ENCODE measurements at places on chromosomes 5 and 9.
A peak's percentile ranks its signal among the peaks of the same experiment; 100 is the strongest.

DNA sequence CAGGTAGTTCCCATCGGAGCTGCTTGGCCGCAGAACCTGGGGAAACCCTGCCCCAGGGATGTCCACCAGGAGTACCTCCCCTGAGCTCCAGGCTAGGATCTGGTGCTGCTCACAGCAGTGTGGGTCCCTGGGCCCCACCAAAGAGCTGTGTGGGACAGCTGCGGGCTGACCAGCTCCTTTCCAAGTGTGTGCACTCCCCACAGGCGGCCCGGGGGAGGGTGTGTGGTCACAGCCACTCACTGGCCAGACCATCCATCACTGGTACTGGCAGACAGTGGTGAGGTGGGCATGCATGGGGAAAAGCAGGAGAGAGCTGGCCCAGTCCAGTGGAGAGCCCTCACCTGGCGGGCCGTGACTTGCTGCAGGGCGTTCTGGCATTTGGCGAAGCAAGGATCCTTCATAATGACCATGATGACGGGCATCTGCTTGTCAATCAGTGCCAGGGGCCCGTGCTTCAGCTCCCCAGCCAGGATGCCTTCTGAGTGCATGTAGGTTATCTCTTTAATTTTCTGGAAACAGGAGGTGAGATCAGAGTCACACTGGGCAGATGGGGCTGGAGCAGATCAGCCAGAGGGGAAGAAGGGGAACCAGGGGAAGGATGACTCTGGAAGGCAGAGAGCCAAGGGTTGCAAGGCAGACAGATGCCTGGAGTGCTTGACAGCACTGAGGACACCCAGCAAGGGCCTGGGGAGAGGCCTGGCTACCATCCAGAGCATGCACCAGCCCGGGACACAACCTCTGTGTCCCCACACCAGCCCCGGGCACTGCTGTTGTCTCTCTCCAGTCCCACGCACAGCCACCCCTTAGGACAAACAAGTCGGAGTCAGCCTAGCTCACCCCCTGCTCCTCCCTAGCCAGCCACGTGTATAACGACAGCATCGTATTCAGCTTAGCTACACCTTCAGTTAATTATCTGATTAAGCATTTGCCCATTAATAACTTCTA lies 12.8 kb upstream of the MAPK9 start:
- no peak for DNase-seq

DNA sequence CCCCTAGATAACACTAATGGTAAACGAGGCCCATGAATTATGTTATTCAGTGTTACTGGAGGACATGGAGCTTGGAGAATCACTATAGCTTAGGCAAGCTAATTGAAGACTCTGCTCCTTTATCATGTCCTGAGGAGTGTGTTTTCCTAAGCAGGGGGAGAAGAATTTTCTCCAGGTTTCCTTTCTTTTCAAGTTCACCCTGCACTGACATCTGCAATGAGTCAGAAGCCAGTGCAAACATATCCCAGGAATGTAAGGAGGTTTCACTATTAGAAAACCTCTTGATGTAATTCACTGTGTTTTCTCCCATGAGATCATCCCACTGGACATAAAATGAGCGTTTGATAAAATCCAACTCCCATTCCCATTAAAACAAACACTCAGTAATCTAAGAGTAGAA lies 75.6 kb downstream of the DMRT2 start:
- no peak for DNase-seq

DNA sequence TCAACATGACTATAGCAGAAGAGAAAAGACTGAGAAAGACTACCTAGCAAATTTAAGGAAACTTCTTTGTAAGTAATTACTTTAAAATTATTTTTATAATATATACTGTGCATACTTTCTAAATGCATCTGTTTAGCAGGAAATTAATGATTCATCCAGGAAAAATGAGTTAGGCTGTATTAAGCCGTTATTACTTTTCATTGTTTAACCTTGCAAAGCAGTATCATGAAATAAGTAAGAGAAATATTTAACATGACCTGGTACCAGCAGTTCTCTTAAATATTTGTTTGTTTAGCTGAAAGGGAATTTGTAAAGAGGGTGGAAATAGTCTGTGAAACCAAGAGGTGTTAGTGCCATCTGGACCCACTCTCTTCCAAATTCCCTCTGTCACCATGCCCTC lies 175.0 kb downstream of the GNAQ start:
- DNase-seq: no peak

DNA sequence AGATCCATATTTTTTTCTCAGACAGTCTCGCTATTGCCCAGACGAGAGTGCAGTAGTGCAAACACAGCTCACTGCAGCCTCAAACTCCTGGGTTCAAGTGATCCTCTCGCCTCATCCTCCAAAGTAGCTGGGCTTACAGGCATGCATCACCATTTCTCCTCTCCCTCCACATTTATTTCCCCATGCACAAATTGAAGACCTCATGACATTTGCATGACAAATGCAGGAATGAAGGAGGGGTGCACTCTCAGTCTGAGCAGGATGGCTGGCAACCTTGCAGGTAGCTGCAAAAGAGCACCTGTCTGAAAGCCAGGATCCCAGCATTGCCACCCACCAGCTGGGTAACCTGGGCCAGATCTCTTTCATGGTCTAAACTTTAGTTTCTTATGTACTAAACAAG lies 111.2 kb downstream of the SH3TC2 start:
- no peak for DNase-seq

GRCh38 chr5:45252978-45253377 lies 443.2 kb downstream of the HCN1 start:
- no peak for DNase-seq

- DNase-seq: no peak
Measured at GRCh38 chr5:51566953-51567352, 183.7 kb downstream of the ISL1 start.

DNA sequence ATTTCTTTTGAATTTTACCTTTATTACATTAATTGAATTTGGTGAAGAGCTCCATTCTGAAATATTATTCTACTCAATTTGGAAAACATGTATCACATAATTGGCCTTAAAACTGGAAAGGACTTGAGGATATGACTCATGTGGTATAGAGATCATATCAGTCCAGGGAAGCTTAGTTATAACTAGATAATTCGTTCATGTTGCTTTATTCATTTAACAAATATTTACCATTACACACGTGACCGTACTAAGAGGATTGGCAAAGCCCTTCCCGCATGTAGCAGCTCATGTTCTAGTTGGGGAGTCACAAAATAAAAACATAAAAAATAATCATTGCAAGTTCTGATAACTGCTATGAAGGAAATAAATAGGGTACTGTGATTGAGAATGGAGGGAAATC lies 1816.5 kb downstream of the MAT2B start:
- DNase-seq: no peak

- DNase-seq: no peak
Measured at GRCh38 chr5:23451156-23451555, 56.3 kb upstream of the PRDM9 start.

GRCh38 chr5:74430631-74431289 lies 209.8 kb downstream of the ENC1 start:
- DNase-seq: no peak

DNA sequence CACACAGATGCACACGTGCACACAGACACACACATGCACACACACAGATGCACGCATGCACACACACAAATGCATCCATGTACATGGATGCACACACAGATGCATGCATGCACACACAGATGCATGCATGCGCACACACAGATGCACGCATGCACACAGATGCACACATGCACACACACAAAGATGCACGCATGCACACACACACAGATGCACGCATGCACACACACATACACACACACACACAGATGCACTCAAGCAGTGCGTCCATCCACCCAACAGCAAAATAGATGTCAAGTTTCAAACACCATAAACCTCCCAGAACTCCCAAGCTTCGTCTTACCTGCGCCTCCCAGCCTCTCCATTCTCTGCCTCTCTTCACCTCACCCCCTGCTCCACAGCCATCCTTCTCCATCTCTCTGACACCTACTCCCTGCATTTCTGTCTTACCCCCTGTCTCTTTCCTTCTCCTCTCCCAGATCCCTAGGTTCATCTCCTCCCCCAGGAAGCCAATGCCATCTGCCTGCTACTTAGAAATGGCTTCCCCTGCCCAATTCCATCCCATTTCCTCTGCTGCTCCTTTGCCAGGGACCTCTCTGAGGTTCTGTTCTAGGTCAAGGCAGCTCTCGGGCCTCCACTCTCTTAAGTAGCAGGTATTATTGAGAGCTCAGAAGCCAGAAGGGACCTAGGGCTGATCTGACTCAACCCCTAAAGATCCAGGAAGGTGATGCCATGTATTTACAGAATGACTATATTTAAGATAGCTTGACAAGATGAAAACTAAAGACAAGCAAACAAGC lies 297.2 kb downstream of the MED10 start:
- DNase-seq: no peak

DNA sequence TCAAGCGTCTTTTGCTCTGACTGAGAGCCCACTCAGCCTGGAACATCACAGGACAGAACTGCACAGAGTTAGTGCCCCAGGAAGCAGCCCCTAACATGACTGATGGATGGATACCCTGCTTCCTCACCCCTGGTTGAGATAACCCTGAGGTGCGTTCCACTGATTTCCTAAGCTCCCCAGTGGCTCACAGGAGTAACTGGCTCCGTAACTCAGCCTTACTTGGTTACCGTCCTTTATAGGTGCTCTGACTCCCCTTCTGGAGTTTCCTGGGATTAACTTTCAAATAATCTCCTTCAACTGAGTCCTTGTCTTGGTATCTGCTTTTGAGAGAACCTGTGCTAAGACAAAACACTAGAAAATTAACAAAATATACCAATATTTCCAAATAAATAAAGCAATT lies 449.5 kb downstream of the AGTPBP1 start:
- DNase-seq: no peak

- DNase-seq: no peak
Measured at GRCh38 chr9:126157826-126158587, 168.6 kb upstream of the MVB12B start.

DNA sequence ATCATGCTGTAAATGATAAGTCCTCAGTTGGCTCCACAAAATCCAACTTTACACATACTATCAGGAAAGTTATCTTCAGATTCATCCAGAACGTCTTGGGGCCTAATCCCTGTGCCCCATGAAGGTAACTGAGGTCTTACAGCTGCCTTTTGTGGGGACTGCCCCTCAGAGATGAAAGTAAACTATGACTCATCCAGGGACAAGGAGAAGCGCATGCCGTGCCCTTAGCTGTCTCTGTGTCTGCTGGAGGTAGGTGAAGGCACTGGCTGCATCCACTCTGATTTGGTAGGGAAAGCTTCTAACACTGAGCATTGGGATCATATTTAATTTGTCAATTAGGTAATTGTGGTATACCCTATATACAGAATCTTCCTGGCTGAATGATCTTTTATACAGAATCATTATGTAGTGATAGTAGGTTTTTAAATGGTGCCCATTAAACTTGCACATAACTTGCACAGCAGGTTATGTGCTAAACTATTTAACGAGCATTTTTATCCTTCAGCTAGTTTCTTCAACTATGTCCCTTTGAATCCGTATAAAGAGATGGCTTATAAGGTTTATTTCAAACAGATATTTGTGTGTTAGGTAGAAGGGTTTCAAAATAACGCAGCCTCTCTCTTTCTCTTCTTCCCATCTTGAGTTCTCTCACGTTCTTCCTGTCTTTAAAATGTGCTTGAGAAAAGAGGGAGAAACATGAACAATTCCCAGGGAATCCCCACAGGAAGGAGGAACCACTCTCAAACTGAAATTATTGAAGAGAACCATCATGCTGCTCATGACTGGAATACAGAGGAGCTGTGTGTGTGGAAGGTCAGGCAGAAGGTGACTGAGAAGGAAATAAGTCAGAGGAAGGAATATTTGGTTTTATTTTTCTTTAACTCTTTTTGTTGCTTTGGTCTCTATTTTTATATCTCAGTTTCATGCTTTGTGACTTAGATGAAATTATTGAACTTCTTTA lies 250.9 kb downstream of the CD180 start:
- DNase-seq: no peak

GRCh38 chr5:140631831-140632365 lies 1.1 kb downstream of the CD14 start:
- peak; percentile 38 for DNase-seq

GRCh38 chr9:98892288-98892687 lies 51.4 kb upstream of the COL15A1 start:
- no peak for DNase-seq

DNA sequence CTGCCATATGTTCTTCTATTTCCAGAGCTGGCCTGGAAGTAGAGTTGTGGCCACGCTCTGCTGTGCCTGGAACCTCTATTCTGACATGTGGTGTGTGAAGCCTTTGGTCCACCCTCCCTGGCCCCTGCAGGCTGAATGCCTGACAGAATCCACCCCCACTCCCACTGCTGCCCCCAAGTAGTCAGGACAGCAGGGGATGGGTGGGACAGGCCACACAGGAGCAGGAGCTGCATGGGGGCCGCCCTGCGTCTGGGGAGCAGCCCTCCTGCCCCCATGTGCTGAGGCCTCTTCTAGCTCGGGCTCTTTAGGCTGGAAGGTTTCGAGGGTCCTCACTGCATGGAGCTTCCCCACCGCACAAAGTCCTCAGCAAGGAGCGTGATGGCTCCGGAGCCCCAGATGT lies 32.6 kb upstream of the IRX4 start:
- DNase-seq: no peak

GRCh38 chr9:137388589-137389427 lies 34.2 kb downstream of the EXD3 start:
- DNase-seq: no peak

DNA sequence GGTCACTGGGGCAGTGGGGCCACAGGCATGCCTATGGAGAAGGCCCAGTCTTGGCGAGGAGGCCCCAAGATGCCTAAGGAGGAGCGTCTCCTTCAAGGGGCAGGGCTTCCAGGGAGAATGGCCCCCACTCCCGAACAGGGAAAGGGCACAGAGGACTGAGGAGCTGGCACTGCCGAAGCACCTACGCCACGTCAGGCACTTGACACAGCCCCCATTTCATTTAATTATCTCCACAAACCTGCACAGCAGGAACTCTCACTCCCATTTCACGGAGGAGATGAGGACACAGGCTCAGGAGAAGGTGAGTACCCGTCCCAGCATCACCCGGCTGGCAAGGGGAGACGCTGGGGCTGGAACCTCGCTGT lies 26.0 kb downstream of the EGR1 start:
- no peak for DNase-seq

DNA sequence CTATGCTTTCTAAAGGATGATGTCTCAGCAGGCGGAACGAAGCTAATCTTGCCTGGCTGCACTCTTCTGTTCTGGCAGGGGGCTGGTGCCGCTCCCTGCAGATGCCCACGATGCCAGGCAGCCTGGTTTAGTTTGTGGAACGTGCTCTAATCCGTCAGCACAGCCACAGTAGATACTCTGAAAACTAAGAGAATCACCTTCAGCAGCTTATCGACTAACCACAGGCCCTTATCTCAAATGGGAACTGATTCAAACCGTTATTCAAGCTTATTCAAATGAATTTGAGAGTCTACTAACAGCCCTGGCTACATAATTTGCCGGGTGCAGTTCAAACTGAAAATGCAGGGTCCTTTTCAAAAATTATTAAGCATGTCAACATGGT lies 246.6 kb upstream of the ANKRD55 start:
- DNase-seq: no peak

Measured in CD4-positive, alpha-beta T cell treated with Interferon alpha-2 for 1 hour (primary cell).